ENCODE measurements at places on chromosomes 5 and 9.

- DNase-seq, result no peak
Observed at GRCh38 chr5:175652741-175653663, 4.9 kb upstream of the HRH2 start.

- DNase-seq, result no peak
Observed at GRCh38 chr9:87249029-87249428, 248.6 kb upstream of the DAPK1 start.

DNA sequence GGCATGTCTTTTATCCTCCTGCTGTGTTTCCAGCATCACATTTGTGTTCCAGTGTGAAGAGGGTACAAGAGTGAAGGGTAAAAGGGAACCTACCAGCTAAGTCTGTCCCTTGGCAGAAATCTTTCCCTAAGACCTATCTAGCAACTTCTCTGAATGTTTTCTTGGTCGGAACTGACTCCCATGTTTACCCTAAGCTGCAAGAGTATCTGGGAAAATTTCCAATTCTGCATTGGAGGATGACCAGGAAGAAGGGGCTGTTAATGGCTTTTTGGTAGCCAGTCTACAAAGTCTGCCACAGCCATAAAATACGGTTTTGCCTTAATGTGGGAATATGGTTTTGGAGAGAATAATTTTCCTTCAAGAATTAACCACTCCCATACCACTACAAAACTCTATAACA lies 75.1 kb downstream of the MAST4 start:
- no peak for DNase-seq

DNA sequence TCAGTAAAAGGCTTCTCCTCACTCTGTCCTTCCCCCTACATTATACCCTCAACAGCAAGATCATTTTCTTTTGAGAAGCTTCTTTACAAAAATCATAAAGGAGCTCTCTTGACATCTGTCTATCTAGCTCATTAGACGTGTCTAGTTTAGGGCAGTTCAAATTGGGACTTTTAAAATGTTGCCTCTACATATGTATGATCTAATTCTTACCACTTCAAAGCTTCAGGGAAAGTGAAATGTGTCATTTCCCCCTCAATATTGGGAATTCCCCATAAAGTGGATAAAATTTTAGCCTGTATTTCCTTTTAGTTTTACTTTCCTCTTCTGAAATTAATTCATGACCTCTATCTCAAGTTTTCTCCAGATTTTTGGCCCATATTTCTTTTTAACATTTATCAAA lies 323.7 kb downstream of the ARRDC3 start:
- no peak for DNase-seq

DNA sequence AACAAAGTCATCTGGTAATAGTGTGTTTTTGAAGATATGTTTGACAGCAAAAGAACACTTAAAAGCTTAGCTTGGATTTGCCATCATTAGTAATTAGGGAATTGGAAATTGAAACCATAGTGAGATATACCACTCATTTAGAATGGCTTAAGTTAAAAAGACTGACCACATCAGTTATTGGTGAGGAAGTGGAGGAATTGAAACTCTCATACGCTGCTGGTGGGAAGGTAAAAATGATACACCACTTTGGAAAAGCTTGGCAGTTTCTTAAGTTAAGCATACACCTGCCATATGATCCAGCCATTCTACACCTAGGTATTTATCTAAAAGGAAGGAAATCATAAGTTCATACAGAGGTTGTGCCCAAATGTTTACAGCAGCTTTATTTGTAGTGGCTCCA lies 213.2 kb downstream of the TRIO start:
- no peak for DNase-seq

DNA sequence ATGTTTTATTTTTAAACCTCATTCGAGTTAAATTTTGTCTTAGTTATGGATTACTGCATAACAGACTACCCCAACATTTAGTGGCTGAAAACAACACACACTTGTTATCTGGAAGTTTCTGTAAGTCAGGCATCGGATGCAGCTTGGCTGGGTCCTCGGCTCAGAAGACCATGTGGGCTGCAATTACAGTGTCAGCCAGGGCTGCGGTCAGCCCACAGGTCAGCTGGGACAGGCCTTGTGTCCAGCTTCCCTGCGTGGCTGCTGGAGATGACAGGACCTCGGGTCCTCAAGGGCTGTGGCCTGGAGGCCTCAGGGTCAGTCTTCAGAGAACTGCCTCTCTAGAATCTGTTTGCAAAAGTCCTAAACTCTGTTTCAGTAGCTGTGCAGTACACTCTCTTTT lies 219.0 kb upstream of the IRX1 start:
- no peak for DNase-seq

- DNase-seq, result no peak
Observed at GRCh38 chr5:1538741-1539392, 15.1 kb upstream of the LPCAT1 start.

DNA sequence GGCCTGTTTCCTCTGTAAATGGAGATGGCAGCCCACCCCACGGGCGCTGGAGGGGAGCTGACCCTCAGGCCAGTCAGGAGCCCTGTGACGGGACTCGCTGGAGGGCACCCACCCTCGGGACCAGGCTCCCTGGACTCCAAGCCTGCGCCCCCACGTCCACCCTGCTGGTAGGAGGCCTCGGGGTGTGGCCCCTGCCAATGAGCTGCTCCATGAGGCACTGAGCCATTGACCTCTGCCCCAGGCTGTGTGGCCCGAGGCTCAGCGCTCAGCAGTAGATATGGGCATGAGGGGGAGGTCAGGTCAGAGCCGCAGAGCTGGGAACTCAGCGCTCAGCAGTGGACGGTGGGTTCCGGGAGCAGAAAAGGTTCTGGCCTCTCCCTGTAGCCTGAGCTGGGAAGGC lies 52.3 kb upstream of the EGFL7 start:
- DNase-seq, result no peak

DNA sequence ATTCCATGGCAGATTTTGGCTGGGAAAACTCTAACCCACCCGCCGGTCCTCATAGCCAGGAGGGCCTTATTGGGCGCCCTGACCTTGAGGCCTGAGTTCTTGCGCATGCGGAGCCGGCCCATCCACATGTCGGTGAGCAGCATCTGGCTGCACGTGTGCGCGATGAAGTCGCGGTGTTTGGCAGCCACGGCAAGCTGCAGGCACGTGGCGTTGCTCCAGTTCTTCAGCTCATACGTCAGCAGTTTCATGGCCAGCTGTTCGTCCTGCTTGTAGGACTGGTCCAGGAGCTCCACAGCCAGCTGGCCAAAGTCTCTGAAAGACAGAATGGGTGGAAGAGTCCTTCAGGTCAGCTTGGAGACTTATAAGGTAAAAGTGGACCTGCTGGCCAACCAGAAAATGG lies 204.3 kb upstream of the KLF9 start:
- no peak for DNase-seq

GRCh38 chr5:149586708-149587318 lies 5.5 kb downstream of the ARHGEF37 start:
- DNase-seq, result no peak

- no peak for DNase-seq
Observed at GRCh38 chr9:130823435-130823834, 11.6 kb upstream of the ABL1 start.

- DNase-seq, result no peak
Observed at GRCh38 chr5:111707630-111708164, 49.3 kb downstream of the NREP start.

DNA sequence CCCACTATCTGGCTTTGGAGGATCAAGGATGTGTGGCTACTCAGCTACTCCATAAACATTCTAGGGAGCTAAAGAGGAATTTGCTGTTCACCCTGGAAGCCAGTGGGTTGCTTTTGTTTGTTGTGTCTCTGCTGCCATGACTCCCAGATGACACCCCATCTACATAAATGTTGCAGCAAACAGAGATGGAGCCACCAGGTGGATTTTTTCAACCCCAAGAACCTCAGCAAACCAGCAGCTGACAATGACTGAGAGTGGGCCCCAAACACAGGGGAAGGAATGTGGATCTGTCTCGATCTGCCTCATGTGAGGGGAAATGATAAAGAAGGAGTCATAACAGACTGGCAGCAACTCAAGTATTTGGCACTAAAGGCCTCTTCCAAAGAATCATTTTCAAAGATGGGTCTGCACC lies 132.7 kb upstream of the TNC start:
- no peak for DNase-seq

DNA sequence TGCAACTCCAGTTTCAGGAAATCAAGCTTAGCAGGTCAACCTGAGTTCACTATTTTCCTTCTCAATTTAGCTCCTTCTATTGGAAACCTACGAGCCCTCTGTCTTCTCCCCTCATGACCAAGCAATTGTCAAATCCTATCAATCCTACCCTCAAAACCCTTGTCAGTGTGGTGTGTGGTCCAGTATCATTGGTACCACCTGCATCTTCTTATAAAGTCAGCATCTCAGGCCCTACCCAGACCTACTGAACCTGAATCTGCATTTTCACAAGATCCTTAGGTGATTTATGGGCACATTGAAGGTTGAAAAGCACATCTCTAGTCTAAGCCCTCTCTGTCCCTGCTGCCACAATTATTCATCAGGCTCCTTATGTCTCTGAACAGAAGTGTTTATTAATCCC lies 77.6 kb upstream of the NR4A3 start:
- DNase-seq, result no peak

GRCh38 chr5:106489004-106489403 lies 1181.7 kb downstream of the EFNA5 start:
- DNase-seq, result no peak

- peak; percentile 41 for DNase-seq
Observed at GRCh38 chr9:81826517-81826906, 101.7 kb upstream of the SPATA31D4 start.

DNA sequence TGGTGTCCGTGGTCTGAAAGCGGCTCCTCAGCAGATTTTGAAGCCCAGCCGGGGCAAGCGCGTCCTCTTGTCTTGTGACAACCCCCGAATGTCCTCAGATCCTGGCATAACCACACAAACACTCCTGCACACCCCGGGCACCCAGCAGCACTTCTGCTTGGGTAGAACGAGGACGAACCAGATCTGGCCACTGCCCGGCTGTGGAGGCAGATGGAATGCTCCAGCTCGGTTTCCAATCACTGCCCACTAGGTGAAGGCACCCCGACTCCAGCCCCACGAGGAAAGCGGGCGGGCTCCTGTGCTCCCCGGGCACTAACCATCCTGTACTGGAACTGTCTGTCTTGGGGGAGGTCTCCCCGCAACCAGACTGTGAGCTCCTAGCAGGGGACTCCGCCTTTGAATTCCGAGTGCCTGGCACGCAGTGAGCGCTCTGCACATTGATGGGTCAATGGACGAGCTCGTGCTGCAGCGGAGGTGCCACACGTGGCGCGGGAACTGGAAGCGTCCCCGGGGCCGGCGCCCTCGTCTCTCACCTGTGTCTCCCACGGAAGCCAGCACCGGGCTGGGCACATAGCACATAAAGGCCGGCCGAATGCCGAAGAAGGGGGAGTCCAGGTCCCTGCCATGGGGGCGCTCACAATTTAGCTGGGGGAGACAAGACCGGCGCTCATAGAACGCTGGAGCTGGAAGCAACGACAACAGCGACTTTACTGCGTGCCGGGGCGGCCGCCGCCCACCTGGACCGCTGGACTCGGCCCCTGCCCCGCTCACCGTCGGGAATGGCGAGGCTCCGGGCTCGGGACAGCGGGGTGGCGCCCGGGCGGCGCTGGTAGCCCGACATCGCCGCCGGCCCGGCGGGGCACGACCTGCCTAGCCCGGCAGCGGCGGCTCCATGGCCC lies 608 bp downstream of the ENTR1 start:
- peak; percentile 9 for DNase-seq

- no peak for DNase-seq
Observed at GRCh38 chr9:91360551-91361290, 997 bp downstream of the AUH start.

DNA sequence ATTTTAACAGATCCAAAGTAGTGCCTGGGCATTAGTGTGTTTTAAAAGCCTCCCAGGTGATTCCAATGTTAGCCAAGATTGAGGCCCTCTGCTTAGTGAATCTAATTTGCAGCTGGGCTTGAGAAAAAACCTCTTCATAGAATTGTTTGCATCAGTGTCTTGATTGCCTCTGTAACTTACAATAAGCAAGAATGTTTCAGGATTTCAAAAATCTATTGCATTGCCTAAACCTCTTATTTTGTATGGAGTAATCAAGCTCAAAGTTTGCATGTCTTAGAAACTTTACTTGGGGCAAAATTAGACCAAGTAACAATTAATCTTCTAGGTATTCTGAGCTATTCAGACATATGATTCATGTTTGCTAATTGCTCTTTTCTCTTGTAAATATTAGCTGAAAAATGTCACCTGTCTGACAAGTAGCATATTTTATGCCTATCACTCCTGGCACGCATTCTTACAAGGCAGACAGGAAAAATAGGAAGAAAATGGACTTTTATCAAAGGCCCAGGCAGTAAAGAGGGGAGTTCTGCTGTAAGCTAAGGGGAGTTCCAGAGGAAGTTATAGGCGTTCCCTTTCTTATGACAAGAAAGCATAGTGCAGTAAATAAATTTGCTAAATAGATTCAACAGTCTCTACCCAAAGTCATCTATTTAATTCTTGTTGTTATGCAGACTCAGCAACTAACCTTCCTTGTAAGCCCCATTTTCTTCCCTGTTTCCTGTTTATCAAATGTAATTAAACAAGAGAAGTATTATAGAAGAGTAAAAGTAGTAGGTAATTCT lies 21.0 kb downstream of the PDCD1LG2 start:
- DNase-seq, result no peak

DNA sequence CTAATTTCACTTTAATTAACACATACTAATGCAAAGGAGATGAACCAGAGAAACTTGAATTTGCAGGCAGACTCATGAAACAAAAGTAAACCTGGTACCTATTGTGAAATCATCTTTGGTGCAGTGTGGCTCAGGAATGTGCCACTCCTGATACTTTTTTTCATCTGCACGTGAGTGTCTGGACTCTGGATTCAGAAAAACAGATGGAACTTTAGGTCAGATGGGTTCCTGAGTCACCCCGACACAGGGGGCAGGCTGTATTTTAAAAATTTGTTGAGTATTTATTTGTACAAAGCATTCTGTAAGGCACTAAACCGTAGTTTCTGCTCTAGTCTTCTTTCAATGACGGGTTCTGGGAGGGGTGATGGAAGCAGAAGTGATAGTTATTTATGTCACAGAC lies 52.2 kb upstream of the TUT7 start:
- DNase-seq, result no peak

DNA sequence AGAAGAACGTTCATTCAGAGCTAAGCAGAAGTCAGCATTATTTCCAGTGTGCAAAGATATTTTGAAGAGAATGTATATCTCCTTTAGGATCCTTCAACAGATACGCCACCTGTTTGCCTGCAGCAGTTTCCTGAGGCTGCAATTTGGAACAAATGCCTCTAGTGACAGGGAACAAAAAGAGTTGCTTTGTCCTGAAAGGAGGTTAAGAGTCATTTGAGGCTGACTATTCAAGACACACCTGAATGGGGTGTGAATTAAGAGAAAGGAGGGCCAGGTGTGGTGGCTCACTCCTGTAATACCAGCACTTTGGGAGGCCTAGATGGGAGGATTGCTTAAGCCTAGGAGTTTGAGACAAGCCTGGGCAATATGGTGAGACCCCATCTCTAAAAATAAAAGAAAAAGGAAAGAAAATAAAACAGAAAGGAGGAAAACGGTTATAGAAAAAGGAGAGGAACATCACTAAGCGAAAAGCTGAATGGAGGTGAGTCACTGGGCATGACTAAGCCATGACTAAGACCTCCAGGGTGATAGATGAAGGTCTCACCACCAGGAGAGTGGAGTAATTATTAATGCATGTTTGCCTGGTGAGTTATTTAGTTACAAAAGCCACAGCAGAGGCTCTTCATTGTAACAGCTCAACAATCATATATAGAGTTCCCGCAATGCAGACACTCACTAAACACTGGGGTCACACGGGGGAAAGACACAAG lies 255.2 kb upstream of the TNC start:
- DNase-seq, result no peak
